ENCODE measurements at places on chromosomes 13 and 19.
A peak's percentile ranks its signal among the peaks of the same experiment; 100 is the strongest.

- no peak for DNase-seq
Observed at GRCh38 chr13:58992478-58993042, 1171.2 kb downstream of the DIAPH3 start.

DNA sequence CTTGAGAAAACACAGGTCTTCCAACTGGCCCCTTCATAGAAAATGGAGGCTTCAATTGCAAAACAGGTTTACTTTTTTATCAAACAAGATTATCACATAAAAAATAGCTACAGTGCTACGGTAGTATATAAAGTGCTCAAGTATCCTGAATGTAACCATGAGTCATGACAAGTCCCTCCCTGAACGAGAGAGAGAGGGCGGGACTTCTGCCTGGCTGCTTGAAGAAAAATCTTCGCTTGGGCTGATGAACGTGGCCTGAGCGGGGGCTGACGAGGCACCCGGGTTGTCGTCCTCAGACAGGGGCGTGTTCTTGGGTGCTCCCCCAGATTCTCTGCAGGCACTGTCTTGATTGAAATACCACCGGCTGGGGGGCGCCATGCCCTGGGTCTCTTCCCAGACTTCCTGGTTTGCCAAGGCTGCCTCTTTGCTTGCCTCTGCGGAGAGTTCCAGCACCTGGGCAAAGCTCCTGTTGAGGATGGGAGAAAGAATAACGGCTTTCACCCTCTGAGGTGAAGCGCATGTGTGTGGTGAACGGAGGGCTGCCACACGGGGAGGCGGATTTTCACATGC, 23.2 kb upstream of the CPAMD8 start:
- no peak for DNase-seq

DNA sequence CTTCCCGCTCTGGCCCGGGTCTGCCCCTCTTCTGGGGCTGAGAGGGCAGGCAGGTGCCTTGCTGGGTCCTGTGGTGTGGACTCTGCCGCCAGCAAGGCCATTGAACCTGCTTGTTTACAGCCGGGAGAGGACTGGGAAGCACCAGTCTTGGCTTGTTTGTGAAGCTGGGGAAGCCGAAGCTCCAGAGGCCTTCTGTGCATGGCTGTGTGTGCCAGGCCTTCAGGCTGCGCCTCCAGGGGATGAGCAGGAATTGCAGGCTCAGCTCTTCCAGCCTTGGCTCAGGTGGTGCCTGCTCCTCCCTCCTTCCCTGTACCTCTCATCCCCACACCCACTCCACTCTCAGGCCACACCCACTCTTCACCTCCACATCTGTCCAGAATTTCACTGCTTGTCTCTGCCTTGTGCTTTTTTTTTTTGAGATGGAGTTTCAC, 17.5 kb downstream of the NDUFB7 start:
- no peak for DNase-seq

GRCh38 chr13:79919091-79919490, 421.8 kb downstream of the SPRY2 start:
- no peak for DNase-seq

DNA sequence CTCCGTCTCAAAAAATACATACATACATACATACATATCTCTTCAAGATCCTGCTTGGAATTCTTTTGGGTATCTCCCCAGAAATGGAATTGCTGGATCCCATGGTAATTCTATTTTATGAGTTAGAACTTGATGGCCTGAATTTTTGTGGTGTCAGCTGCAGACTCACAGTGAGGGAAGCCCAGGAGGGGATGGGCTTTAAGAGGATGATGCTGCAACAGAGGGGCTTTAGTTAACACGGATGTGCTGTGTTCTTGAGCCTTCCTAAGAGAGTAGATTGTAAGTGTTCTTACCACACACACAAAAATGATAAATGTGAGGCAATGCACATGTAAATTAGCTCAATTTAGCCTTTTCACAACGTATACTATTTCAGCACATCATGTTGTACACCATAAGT, 31.8 kb downstream of the CACNG6 start:
- DNase-seq: no peak

DNA sequence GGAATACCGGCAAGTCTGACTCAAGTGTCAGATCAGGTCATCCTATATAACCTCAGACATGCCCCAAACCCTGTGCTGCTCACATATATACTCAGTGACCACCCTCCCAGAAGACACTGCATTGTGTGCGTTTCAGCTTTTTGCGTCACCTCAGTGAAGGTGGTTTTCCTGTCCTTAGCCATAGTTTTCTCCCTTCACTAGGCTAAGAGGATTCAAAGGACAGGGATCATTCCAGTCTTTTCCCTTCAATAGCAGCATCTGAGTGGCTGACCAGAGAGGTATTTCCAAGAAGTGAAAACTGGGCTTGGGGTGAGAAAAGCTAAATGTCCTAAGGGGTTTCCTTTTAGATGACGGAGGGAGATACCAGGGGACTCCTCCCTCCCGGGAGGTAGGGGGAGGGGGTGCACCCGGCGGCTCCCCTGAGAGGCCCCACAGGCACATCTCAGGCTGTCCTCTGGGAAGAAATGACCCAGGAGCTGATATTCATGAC, 12.7 kb upstream of the OR10H1 start:
- DNase-seq: no peak

DNA sequence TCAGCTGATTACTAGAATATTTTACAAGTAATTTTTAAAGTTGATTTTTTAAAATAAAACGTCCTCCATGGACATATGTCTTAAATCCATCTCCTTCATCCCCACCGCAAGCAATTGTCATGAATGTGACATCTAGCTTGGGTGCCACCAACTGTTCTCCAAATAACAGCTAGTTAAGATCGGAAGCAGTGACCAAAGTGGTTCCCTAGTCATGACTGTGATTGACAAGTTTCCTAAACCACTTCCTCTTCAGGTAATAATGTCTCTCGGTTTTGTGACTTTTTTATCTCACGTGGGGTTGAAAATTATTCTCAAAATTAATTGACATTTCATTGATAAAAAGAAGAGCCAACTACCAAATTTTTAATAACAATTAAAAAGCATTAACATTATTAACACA, 135.3 kb upstream of the MIR17HG start:
- DNase-seq: no peak

DNA sequence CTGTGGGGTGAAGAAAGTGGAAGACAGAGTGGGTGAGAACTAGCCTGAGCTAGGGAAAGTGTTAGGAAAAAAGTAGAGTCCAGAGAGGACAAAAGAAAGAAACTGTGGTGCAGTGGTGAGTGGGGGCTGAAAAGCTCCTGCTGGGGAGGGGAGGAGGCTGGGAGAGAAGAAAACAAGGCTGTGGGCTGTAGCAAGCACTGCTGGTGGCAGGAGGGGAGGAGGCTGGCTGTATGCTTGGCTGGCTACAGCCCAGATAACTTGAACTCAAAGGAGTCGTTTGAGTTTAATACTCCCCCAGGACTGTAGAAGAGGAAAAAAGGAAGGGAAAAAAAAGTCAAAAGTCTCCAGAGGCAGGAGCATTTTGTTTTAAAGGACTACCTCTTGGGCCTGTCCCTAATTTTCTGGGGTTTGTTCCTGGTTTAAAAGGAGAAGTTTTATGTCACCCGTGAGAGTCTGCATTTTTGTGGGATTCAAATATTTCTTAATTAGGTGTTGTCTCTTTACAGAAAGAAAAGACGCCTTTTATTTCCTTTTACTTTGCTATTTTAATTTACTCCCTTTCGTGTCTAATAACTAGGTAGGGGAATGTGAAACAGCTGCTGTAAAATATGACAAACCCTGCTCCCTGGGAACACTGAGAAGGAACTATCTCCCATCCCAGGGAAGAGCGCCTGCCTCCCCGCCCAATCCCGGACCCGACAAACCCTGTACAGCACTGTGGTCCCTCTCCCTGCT, 21.7 kb downstream of the ZIC5 start:
- DNase-seq: no peak

GRCh38 chr13:96822895-96823294, 171.4 kb downstream of the OXGR1 start:
- no peak for DNase-seq

- DNase-seq: no peak
Observed at GRCh38 chr19:3520166-3521103, 14.3 kb downstream of the FZR1 start.

- DNase-seq: no peak
Observed at GRCh38 chr13:21742096-21742495, 71.2 kb downstream of the FGF9 start.

DNA sequence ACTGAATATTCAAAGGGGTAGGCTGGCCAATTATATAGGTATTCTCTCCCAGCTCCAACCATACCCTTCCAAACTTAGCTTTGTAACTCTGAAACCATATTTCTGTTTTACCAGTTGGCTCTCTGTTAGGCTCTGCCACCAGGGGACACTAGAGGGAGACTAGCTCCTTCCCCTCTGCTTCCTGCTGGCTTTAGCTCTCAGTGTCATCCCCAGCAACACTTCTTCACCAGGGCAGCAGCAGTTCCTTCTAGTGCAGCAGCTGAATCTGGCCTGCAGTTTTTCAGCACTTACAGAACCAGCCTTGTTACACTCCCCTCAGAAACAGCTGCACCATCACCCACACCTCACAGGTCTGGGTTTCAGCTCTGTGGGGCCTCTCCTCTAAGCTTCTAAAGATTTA, 51.0 kb upstream of the DOCK9 start:
- no peak for DNase-seq

- DNase-seq: no peak
Observed at GRCh38 chr13:28637714-28638355, 21.1 kb upstream of the POMP start.

GRCh38 chr19:2225415-2226050, 10.6 kb downstream of the PLEKHJ1 start:
- no peak for DNase-seq

GRCh38 chr19:58052256-58052655, 6.8 kb upstream of the ZNF135 start:
- no peak for DNase-seq

- DNase-seq: no peak
Observed at GRCh38 chr19:40754611-40755247, 3.7 kb downstream of the SNRPA start.

- no peak for DNase-seq
Observed at GRCh38 chr19:35739275-35740107, 2.8 kb downstream of the IGFLR1 start.

DNA sequence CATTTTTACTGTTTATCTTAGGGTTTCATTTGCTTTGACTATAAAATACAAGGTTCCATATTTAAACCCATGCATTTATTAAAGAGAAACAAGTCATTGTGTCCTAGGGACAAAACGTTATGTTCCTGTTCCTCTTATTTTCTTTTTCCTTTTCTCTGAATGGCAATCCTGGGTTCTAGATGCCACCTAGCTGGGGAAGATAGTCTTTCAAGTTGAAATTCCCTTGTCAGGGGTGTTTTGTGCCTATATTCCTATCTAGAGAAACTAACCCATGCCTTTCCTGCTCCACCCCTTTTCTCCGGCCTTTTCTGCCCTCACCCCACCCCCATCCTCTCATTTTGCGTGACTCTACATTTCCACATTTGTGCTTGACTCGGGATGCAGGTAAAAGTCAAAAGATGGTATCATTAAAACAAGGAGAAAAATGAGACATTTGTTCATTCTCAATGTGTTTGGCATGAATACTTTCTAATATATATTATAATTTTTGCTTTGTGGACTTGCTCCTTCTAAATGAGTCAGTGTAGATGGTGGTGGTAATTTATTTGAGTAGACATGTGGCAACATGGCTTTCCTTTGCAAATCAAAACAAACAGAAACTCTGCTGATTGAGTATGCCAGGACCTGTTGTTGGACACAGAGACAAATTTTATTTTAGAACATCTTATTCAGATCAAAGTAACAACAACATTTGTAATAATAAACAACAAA, 26.8 kb upstream of the STARD13 start:
- no peak for DNase-seq

DNA sequence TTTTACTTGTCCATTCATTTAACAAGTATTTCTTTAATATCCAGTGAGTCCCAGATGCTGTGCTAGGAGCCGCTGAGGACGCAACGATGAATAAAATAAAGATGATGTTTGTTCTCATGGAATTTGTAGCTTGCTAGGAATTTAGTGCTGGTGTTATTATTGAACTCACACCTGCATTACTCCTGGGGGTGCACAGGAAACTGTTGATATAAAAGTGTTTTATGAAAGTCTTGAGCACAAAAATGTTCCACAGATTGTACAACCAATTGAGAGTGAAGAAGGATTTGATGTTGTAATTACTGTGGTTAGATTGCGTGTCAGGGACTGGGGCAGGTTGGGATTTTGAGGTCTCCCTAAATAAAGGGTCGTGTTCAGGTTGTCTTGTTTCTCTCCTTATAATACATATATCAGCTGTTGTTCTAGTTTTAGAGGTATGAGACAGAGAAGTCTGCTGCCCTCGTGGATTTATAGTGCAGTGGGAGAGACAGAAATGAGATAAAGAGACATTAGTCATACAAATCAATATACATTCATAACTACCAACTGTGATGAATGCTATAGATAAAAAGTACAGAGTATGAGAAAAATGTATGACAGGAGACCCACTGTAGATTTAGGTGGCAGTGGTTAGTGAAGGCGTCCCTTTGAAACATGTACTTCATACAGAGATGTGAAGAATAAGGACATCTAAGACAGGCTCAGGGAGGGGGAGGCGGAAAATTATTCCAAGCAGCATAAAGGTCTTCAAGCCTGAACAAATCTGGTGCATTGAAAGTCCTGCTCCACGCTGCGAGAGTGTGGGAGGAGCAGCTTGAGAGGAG, 11.3 kb downstream of the CACNG6 start:
- no peak for DNase-seq

DNA sequence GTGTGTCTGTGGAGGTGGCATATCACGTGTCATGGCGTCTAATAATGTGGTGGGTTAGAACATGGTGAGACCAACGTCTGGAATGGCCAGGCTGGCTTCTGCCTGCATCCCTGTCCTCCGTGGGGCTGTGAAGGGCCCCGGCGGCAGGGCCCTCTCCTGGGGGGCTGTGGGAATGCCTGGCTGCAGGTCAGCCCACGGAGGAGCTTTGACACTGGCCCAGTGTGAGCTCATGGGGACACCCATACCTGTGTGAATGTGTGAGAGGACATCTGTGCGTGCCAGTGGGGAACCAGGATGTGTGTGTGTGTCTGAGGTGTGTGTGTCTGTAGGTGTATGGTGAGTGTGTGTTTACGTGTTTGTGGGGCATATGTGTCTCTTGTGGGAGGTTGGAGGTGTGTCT, 300.1 kb downstream of the TEX29 start:
- DNase-seq: peak; percentile 64

DNA sequence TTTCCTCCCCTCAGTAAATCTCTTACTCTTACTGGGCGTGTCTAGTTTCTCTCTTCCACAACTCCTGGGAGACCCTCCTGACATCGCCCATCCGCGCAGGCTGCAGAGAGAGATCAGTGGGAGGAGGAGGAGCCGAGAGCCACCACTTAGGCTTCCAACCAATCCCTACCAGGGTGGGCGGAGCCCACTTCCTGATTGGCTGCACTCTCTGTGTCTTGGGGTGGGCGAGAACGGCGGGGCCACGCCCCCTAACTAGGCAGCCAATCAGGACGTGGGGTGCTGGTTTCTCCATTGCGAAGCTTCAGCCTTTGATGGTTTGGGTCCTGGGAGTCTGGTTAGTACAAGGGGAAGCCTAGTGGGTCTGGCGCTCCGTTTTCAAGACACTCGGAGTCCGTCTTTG, at the start of gene PMIS2:
Gene PMIS2 (plus strand): TSS at position 326 of the 400 bp plus-strand sequence. CDS start 87 bp downstream, outside the sequence.
- DNase-seq: no peak

DNA sequence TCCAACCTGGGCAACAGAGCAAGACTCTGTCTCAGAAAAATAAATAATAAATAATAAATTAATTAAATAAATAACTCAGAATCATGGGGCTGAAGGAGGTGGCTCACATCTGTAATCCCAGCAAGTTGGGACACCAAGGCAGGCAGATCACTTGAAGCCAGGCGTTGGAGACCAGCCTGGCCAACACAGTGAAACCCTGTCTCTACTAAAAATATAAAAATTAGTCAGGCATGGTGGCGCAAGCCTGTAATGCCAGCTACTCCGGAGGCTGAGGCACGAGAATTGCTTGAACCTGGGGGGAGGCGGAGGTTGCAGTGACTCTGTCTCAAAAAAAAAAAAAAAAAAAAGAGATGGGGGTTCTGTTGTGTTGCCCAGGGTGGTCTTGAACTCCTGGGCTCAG, 7.2 kb downstream of the TMEM38A start:
- no peak for DNase-seq

Measured in coronary artery (tissue), 2 donors.